ENCODE measurements at places on chromosomes 6 and 20.
A peak's percentile ranks its signal among the peaks of the same experiment; 100 is the strongest.

DNA sequence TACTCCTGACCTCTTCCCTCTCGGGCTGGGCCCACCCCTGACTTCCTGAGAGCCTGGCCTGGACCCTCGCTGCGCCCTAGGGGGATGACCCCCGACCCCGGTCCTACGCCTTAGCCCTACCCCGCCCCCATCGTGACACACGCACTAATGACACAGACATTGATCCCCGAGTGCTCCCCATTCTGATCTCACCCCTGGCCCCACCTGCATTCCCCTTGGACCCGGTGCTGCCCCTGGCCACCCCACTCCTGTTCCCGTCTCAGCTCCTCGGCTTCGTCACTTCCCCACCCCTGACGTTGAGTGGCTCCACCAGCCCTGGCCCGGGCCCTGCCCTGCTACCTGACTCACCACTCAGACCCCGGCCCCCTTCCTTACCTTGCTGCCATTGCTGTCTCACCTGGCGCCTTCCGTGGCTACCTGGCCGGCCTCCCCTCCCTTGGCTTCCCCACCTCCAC, 12.1 kb downstream of the RBCK1 start:
- DNase-seq, result no peak

DNA sequence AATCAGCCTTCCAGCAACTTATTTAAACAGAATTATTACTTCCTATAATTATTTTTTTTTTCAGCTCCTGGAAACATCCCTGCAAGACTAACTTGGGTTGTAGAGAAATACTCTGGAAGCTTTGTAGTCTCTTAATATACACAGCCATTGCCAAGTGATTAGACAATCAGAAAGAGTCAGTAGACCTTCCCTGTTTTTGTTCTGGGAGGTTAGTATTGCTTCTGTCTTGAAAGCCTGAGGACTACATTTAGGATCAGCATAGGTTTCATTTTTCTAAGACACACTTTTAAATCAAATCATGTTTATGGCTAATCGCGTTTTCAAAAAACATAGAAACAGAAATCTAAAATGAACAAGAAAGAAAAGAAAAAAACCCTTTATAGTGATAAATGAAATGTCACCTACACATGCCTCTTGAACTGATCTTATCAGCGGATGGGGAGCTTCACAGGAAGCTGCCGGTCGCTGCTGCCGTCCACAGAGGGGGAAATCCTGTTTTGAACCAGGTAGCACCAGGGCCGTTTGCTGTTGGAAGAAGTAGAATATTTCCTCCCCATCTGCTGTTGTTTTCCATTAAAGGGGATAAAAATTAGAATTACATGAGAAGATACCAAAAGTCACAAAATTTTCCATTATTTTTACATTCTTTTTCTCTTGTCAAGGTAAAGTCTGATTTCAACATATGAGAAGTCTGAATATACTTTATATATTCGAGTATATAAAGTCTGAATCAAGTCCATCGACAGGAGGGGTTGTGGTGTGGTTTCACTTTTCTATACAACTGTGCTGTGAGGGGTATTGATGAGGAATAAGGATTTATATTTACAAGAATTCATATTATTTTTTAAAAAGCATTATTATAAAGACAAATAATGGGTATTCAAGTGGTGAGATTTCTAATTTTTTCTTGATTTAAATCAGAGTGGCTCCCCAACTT, 94.6 kb downstream of the ARMC2 start:
- DNase-seq, result no peak

DNA sequence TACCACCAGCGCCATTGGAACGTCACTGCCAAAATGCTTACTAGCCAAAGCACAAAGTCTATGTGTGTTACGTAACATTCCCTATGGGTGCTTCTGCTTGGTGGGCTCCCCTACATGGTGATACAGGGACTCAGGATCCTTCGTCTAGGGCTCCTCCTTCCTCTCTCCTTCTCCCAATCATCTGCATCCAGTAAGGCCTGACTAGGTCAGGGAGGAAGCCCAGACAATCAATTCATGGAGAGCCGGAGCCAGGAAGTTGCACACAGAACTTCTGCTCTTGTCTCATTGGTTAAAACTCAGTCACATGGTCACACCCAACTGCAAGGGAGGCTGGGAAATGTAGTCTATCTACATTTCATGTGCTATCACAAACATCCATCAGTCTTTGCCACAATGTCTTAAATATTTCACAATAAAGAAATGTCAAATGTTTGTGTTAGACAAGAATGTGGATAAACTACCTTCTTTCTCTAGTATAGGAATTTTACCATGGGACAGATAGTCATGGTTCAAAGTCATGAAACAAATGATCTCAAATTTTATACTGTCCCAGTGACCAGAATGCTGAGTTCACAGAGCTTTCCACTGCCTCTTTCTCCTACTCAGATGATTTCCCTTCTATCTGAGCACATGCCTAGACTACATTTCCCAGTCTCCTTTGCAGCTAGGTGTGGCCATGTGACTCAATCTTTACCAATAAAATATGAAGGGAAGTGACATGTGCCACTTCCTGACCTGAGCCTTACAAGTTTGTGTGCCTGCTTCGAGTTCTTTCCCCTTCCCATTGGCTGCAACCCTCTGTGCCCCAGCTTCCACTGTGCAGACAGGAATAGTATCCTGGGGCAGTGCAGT, 9.3 kb upstream of the KCNK15 start:
- peak; percentile 73 for DNase-seq

GRCh38 chr20:49388744-49389143, 93.7 kb downstream of the KCNB1 start:
- no peak for DNase-seq

GRCh38 chr20:57567471-57568079, 6.7 kb downstream of the PCK1 start:
- DNase-seq, result no peak

- DNase-seq, result no peak
Observed at GRCh38 chr6:14108571-14109410, 8.8 kb upstream of the CD83 start.

Measured in NCI-H2171 (cell line).